Stimulated activated CD4-positive, alpha-beta T cell treated with anti-CD3 and anti-CD28 coated beads, Interleukin-15, amount 100 ng/mL, for 1 hour (primary cell): ENCODE measurements at places on chromosomes 1 and 21.
A peak's percentile ranks its signal among the peaks of the same experiment; 100 is the strongest.

DNA sequence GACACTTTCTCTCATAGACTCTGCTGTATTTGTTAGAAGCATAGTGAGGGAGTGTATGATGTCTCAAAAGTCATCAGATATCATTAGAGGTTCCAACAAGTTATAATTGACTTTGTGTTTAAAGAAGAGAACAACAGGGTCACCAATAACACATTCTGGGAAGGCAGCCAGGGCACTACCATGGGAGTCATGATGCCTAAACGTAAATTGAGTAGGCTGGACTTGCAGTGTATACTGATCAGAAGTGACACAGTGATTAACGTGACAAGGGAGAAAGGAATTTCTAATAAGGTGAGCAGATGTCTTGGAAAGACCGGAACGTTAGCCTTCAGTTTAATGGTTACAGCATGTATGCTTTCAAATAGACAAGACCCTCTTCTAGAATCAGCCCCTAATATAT, 973.2 kb downstream of the NCAM2 start:
- no peak for DNase-seq

DNA sequence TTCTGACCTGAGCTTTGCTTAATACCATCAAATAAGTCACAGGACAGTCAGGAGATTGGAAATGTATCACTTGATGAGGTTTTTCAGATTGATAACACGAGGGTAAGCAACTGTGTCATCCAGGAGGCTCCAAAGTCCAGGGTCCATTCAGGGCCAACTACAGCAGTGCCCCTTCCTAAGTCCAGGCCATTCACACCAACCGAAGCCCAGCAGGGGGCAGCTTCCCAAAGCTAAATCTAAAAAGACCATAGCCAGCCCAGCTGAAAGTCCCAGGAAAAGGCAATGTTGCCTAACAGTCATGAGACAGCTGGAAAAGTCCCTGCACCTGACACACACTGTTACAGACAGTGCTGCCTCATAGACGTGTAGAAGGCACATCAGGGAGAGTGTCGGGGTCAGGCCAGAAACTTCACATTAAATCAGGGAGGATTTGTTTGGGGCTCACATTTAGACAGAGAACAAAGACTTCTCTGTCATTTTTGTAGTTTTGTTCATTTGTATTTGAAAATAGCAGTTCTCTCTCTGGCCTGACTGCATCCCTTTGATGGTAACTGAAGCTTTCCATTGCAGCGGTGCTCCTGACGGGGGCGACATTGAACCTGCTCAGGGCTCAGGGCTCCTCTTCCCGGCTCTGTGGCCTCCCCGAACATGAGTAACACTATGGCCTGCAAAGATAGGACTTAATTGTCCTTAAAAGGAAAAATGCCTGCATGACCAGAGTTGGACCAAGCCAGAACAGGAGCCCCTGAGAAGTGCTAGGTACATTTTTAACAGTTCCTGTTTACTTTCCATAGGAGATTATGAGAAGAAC, 200.4 kb downstream of the NRIP1 start:
- DNase-seq, result no peak

GRCh38 chr1:150561974-150562445, 12.8 kb downstream of the ADAMTSL4 start:
- DNase-seq, result peak; percentile 75

DNA sequence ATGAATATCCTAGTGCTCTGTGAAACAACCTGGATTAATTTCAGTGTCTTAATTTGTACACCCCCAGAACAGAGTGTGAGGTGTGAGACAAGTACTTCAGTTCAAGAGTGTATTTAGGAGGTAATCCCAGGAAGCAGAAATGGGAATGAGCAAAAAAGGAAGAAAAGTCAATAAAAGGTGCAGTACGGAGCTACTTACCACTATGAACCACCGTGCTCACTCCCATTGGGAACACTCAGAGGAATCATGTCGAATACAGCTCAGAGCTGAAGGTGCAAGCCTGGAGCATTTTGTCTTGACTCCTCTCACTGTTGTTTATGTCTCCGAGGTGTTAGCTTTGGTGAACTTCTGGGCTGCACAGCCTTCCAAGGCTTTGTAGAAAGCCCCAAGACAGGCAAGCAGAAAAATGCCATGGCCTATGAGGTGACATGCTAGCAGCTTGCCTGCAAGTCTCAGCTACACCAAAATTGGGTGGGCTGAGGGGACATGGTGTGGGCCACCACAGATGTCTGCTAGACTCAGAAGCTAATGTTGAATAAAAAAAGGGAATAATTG, 7.4 kb upstream of the SVBP start:
- no peak for DNase-seq

DNA sequence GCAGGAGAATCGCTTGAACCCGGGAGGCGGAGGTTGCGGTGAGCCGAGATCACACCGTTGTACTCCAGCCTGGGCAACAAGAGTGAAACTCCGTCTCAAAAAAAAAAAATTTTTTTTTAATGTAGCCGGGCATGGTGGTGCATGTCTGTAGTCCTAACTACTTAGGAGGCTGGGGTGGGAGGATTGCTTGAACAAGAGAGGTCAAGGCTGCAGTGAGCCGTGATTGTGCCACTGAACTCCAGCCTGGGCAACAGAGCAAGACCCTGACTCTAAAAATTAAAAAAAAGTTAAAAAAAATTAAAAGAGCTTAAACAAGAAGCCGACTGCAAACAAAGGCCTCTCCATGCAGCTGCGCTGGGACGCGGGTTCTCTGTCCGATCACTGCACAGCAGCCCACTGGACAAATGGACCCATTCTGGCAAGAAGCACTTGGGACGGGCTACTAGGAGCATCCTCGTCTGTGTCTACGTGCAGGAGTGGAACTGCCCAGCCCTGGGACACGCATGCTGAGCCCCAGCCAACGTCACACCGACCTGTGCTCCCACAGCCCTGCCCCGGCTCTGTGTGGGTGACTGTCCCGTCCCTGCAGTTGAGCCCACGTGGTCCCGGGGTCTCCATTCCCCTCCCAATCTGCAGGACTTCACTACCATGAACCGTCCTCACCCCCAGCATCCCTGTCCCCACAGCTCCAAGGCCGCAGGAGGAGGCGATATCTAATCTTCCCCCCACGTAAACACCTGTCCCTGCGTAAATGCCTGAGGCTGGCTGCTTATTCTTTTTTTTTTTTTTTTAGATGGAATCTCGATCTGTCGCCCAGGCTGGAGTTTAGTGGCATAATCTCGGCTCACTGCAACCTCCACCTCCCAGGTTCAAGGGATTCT, 12.3 kb downstream of the SLC35E2B start:
- no peak for DNase-seq

DNA sequence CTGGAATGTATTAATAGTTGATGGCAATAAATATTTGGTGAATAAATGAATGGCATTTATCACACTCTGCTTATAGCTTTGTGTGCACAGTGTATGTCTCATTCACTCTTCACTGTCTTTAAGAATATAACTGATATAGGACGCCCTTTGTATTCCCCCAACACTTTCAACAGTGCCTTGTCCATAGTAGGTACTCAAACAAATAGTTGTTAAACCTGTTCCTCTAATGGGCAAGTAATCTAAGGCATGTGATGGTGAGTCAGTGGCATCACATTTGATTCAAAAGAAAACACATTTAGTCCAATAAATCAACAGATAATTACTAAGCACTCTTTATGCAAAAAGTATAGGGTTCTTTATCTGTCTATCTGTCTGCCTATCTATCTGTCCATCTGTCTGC, 11.2 kb upstream of the RXRG start:
- DNase-seq, result no peak

GRCh38 chr1:245019910-245020486, 134.8 kb upstream of the KIF26B start:
- DNase-seq, result no peak

GRCh38 chr1:6915999-6916565, 130.8 kb downstream of the CAMTA1 start:
- DNase-seq, result no peak

- no peak for DNase-seq
Observed at GRCh38 chr21:23811805-23812204, 1795.5 kb downstream of the MRPL39 start.

DNA sequence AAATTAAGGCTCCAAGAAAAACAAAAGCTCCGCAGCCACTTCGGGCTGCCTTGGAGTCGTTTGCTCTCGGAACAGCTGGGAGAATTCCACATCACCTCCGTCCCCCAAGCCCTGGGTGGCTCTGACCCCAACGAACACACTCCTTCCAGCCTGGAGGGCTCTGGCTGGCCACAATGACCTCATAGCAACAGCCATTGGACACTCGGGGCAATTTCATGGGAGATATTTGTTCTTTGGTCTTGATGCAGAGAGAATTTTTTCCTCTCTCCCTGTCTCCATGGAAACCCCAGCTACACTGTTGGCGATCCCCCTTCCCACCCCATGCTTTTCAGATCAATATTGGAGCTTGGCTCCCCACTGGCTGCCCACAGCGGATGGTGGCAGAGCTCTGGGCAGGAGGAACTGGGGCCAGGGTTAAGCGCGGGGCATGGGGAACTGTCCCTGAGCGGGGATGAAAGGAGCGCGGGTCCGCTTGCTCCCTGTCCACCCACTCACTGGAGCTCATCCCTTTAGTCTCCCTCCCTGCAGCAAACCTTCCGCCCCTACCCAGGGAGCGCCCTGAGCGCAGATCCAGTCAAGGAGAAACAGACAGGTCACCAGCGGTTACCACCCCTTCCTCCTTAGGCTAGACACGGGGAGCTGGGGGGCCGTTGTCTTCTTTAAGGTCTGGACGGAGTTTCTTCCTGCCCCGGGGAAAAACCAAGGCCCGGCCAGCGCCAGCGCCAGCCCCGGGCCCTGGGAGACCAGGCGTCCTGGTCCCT, 1.2 kb downstream of the WNT4 start:
- no peak for DNase-seq

GRCh38 chr1:20373286-20373685, 82.6 kb downstream of the VWA5B1 start:
- DNase-seq, result no peak

- no peak for DNase-seq
Observed at GRCh38 chr1:155195201-155196102, 12.2 kb downstream of the THBS3 start.

GRCh38 chr1:180981596-180982387, 40.9 kb downstream of the STX6 start:
- no peak for DNase-seq
